ENCODE measurements at places on chromosomes 4 and X.

- DNase-seq, result no peak
These were observed 22.2 kb downstream of the MAML3 start for GRCh38 chr4:140131675-140132229.

DNA sequence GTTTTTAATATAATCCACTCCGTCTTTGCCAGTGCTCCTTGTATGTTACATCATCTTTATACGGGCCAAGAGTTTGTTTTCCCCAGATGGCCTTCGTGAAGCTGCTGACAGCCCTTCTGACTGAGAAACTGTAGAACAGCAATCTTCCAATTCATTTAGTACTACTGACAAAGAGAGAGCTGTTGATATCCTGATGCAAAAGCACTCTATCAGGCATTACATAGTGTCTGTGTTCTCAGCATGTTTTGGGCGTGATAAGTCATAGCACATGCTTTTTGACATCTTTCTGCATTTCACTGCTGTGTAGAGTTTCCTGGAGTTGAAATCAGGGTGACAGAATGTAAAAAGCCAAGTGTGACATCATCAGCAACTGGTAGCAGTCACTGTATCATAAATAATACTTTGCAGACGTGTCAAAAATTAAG lies 746.3 kb upstream of the FAM241A start:
- no peak for DNase-seq

GRCh38 chr4:183807420-183808096 lies 97.5 kb upstream of the STOX2 start:
- no peak for DNase-seq

- DNase-seq, result no peak
These were observed 216.4 kb upstream of the TET2 start for GRCh38 chr4:104930298-104930697.

DNA sequence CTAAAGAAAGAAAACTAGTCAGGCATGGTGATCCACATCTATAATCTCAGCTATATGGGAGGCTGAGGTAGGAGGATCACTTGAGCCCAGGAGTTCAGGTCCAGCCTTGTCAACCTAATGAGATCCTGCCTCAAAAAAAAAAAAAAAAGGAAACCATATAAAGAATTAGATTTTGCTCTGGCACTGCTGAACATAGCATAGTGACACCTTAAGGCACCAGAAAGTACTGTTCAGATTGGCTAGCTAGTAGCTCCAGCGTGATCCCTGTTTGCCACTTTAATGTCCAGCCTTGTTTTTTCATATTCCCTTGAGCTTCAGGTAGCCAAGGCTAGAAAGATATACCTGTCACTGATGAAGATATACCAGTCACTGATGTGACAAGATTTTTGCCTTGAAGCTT lies 34.1 kb downstream of the EXOC1 start:
- no peak for DNase-seq

- no peak for DNase-seq
These were observed 54.0 kb downstream of the MAML3 start for GRCh38 chr4:140099983-140100382.

- DNase-seq, result no peak
These were observed 44.8 kb upstream of the HMX1 start for GRCh38 chr4:8916351-8916885.

- no peak for DNase-seq
These were observed 102.7 kb downstream of the CNKSR2 start for GRCh38 chrX:21476909-21477308.

DNA sequence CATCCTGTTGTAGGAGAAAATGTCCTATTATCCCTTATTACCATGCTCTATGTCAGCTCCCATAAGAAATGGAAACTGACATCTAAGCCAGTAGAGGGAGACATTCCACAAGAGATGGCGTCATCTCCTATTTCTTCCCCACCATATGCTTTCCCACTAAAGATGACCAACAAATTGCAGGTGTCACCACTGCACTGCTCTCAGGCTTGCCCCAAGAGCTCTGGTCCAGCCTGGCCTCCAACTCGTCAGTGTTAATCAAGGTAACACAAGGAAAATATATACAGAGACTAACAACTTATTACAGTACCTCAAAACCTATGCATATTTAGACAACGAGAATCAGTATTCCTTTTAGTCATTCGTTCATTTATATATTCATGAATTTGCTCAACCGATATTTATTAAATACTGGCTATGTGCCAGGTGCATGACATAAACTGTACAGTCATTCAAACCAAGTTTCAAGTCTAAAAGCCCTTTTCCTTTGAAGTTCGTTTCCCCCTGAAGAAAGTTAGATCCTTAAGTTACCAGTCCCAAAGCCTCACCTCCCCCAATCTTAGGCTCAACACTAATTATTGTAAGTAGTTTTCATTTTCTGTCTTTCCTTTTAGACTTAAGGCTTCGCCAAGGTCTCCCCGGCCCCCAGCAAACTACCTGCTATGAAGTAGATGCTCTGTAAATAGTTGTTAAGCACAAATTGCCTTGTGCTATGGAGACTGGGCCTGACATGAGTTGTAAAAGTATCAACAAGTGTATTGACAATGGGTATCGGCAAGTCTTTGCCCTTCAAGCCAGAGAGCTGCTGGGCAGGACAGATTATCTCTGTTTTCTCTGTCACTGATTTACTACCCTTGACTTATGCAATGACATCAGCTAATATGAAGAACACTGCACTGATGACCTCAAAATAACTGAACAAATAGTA lies 3.1 kb upstream of the FGB start:
- DNase-seq, result no peak
